GM23338 (cell line): ENCODE measurements at places on chromosomes 11 and 22.
A peak's percentile ranks its signal among the peaks of the same experiment; 100 is the strongest.

DNA sequence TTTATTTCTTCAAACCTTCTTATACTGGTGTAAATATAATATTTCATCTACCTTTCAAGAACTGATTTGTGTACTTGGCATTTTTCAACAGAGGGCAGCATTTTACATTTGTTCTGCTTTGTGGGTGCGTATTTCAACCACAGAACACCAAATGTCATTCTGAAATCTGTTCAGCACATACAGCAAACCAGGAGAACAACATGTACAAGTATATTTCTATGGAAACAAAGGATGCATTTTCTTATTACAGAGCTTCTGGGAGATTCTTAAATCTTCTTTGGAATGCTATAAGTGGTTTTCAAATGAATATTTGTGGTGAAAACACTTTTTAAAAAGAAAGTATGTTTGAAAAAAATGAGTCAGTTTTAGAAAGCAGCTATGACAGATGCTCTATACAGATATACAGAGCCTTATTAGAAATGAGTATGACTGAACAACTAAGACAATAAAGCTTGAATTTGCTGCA, 946.0 kb downstream of the FAM181B start:
- no peak for DNase-seq

- DNase-seq = peak; percentile 81
Observed at GRCh38 chr22:39098026-39098425, 982 bp downstream of the APOBEC3H start.

GRCh38 chr11:37409124-37409523, 811.1 kb upstream of the RAG2 start:
- DNase-seq = no peak

GRCh38 chr22:48263791-48264351, 1501.4 kb downstream of the TBC1D22A start:
- no peak for DNase-seq

DNA sequence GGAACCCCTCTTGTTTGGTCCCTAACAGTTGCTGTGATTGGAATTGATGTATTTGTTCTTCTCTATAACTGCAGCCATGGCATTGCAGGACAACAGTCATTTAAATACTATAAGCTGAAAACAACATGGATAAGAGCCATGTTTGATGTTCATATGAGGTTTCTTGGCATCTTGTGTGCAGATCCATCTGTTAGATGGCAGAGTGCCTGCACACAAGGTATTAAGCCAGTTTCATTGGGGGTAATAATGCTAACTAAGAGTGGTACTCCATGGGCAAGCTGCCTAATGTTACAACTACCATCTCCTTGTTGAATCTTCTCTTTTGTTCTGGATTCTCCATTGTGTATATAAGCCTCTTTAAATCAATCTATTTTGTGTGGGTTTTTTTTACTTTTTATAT, 206.0 kb upstream of the CHORDC1 start:
- no peak for DNase-seq
